ENCODE measurements at places on chromosomes 7 and 10.

GRCh38 chr7:139479620-139480019 lies 3.9 kb downstream of the KLRG2 start:
- DNase-seq: no peak

DNA sequence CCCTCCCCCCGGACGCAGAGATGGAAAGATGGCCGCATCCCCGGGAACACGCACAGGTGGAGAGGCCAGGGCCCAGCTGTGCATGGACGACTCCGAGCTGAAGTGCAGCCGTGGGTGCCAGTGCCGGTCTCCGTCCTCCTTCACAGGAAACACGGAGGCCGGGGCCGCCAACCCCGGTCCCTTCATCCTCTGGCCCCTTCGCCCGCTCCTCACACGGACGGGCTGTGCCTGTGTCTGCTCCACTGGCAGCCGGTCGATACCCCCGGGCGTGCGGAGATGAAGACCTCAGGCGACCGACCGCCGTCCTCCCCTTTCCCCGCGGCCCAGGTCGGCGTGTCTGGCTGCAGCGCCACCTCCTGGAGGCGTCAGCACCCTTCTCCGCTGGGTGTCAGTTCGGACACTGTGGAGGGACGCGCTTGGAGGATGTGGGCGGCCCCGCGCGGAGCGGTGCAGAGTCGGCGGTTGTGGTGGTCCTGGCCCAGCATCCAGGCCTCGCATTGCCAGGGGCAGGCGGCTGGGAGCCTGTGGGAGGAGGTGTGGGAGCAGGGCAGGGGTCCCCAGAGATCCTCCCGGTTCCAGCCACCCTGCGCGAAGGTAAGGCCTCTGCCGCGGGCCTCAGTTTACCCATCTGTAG lies 9.9 kb downstream of the ZNF511 start:
- DNase-seq: peak; percentile 70

- no peak for DNase-seq
Measured at GRCh38 chr7:157151626-157152339, 13.1 kb downstream of the UBE3C start.

GRCh38 chr7:66948480-66949109 lies 27.6 kb downstream of the TMEM248 start:
- no peak for DNase-seq

- DNase-seq: no peak
Measured at GRCh38 chr7:158375034-158375433, 212.6 kb downstream of the PTPRN2 start.

- DNase-seq: no peak
Measured at GRCh38 chr10:80767963-80768362, 230.3 kb downstream of the SH2D4B start.

DNA sequence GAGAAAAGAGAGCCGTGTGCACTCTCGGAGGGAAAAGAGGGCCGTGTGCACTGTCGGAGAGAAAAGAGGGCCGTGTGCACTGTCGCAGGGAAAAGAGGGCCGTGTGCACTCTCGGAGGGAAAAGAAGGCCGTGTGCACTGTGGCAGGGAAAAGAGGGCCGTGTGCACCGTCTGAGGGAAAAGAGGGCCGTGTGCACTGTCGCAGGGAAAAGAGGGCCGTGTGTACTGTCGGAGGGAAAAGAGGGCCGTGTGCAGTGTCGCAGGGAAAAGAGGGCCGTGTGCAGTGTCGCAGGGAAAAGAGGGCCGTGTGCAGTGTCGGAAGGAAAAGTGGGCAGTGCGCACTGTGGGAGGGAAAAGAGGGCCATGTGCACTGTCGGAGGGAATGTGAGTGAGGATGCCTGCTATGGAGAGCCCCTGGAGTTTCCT lies 188.7 kb downstream of the DNAJB6 start:
- no peak for DNase-seq

DNA sequence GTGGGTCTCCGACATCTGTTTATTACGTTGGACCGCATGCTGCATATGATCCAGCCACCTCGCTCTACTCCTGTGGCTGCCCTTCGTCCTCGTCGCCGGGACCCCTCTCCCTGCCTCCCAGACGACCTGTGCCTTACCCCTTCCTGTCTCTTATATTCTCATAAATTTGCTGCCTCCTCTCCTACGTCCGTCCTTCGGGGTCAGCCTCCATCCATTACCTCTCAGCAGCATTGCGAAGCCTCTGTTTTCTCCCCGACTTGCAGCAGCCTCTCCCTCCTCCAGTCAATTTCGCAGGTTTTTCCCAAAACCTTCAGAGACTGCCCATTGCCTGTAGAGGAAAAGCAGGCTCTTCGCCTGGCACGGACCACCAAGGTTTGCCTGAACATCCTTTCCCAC lies 39.4 kb upstream of the LEP start:
- DNase-seq: no peak

DNA sequence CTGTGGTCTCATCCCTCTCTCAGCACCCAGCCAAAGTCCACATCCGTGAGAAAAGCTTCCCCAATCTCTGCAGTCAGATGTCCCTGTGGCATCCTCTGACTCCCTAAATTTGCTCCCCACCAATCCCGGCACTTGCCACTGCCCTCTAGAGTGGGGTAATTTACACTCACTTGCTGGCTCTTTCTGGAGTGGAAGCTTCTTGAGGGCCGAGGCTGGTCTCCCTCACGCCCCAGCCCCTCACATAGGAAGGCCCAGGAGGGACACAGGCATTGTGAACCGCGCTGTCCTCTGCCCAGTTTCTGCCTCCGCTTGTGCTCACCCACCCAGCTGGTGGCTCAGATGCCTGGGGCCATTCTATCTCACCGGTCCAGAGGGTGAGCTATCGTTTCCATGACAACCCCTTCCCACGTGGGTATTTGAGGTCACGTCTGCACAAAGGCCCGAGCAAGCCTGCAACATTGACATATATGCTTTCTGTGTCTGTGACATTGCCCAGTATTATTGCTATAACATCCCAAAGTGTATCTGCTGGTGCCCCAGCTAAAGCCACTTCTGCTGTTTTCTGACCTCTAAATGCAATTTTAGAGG lies 97.3 kb upstream of the CTBP2 start:
- DNase-seq: no peak

GRCh38 chr7:101681170-101682007 lies 52.3 kb upstream of the MYL10 start:
- no peak for DNase-seq

- no peak for DNase-seq
Measured at GRCh38 chr7:85750454-85750949, 563.6 kb upstream of the SEMA3D start.

DNA sequence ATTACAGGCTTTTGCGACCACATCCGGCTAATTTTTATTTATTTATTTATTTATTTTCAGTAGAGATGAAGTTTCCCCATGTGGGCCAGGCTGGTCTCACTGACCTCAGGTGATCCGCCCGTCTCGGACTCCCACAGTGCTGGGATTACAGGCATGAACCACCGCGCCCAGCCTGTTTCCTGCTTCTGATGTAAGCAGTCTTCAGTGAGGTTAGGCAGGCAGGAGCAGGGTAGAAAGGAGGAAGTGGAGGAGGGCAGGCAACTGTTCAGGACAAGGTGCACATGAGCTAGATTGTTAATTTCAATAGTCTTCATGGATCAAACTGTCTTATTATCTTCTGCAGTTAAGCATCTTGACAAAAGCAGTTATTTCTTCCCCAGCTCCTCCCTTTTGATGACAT lies 605.0 kb downstream of the CCSER2 start:
- DNase-seq: no peak

DNA sequence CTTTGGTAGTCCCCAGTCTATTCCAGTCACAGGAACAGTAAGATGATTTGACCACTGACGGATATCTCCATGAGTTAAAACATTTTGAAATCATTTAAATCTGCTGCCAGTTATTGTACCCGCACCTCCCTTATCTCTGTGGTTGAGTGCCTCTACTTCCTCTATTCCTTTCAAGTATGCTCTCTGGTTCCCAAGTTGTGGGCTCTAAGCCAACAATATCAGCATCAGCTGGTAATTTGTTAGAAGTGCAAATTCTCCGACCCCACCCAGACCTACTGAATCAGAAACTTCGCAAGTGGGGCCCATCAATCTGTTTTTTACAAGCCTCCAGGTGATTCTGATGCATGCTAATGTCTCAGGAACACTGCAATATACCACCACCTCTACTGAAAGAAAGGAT lies 235.5 kb downstream of the CCSER2 start:
- no peak for DNase-seq

DNA sequence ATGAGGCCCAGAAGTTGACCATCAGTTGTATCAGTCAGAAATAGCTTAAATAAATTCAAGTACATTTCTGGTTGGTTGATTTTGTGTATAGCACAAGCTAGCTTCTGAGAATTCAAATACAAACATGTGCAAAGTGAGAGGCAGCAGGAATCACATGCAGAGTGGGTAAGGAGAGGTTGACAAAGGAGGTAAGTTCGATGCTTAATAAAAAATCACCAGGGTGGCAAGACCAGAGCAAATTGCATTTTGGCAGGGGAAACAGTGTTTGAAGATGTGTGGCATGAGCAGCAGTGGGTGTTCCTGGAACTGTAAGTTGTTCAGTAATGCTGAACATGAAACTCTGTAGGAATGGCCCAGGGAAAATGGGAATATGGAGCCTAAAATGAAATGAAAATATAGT lies 52.6 kb downstream of the GNAI1 start:
- DNase-seq: no peak

DNA sequence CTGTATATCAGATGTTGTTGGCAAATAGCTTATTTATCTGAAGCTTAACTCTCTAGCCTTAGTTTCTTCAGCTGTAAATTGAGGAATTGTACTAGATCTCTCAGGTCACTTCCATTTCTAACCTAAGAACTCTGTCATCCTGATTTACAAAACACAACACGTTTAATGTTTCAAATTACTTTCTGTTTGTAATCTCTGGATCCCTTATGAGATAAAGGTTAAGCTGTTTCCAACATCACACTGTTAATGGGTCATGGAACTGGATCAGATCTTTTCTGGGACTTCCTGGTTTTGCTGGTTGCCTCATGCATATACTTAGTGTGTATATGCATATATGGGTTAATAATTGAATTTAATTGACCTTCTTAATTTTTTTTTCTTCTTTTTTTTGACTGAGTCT lies 9.9 kb downstream of the SAMD8 start:
- no peak for DNase-seq

DNA sequence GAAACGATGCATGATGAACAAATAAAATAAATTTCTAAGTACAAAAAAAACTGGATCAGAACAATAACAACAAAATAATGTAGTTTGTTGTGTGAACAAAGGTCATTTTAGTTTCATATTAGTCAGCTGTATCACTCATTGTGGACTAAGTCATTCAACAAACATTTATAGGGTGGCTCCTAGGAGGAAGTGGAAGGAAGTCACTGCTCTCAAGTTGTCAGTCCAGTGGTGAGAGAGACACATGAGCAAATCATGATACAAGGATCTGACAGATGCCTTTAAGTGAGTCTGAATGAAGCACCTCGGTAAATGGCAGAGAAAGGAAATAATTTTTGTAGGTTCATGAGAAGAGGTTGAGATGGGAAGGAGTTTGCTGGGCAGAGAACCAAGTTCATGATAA lies 56.8 kb downstream of the EPDR1 start:
- no peak for DNase-seq

DNA sequence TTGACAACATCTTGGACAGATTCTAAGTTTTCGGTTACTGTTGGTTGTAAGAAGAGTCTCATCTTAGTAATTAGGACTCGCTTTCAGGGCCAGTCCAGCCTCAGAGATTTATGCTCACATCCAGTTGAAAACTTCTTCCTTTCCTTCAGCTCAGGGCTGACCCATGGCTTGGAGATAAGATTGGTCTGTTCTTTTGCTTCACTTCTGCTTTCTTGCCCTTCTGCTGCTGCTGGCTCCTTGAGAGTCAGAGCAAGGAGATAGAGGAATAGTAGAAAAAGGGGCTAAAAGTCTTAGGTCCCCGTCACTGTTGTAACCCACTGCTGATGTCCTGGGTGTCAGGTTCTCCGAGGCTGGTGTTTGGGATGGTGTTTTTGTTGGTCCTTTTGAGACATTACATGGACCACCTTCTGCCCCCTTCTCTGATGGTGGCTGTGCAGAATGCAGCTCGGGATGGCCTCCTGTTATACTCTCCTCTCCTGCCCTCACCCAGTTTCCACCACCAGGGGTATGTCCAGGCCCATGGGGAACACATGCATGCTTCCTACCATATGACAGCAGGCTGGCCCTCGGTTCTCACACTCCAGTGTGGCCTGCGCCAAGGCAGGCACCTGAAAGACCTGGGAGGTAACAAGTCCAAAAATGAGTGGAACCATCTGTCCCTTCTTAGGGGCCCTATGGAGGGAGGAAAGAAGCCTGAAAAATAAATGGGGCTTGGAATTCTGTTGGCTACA lies 67.8 kb upstream of the PCBD1 start:
- DNase-seq: no peak

DNA sequence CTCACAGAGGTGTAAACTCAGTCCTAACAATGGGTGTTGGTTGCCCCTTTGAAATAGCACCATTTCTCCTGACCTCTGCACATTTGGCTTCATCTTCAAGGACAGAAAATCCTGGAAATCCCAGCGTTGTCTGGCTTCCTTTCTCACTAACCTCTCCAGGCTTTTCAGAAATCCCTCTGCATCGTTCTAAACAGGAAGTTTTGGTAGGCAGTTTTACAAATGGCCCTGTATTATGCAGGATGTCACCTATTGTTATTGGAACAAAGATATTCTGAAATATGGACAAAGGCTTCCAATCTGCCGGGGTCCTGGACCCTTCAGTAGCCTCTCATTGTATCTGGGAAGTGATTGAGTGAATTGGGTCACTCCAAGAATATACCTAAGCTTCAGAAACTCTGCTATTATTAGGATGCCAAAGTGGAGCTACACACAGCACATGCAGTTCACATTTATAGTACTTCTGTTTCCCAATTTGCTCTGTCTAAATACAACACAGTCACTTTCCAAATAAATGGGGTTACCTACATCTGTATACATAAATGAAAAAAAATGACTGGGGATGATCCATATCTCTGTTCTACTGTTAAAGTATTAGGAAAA lies 134.8 kb upstream of the KLF6 start:
- DNase-seq: no peak

- DNase-seq: no peak
Measured at GRCh38 chr7:23129036-23129435, 23.5 kb downstream of the KLHL7 start.

- DNase-seq: no peak
Measured at GRCh38 chr7:88322151-88322550, 15.5 kb upstream of the STEAP4 start.

GRCh38 chr10:93851169-93851568 lies 42.6 kb upstream of the SLC35G1 start:
- no peak for DNase-seq

DNA sequence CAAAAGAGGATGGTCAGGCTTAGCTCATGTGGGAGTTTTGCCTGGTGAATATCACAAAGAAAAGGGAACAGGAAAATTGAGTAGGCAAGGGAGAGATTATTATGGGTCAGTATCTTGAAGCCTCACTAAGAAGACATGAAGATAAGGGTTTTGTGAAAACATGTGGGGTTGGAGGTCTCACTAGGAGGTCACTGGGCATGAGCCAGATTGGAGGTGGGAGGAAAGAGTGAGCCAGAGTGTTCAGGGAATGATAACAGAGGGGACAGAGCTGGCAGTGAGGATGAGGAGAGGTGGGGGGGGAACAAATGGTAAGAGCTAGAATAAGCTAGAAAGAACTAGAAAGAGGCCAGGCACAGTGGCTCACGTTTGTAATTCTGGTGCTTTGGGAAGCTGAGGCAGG lies 374.3 kb downstream of the GRID1 start:
- no peak for DNase-seq

Measured in activated CD4-positive, alpha-beta T cell treated with anti-CD3 and anti-CD28 coated beads, Interleukin-2, amount 50 U/mL, for 1 hour (primary cell).